ENCODE measurements at places on chromosomes 12 and 14.

DNA sequence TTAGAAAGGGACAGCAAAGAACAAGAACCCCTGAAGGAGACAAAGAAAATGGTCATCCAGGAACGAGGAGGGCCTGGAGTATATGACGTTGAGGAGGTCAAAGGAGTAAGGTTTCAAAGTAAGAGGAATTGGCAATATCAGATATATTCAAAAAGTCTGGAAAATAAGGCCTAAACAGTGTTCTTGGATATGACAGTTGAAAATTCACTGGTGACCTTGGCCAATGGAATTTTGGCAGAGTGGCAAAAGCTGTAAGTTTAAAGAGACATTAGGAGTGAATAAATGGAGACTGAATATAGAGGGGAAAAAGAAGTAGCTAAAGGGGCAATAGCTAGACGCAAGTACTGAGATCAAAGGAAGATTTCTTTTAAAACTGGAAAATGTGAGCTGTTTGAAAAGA lies 4.1 kb upstream of the ACTN1 start:
- DNase-seq, result no peak

DNA sequence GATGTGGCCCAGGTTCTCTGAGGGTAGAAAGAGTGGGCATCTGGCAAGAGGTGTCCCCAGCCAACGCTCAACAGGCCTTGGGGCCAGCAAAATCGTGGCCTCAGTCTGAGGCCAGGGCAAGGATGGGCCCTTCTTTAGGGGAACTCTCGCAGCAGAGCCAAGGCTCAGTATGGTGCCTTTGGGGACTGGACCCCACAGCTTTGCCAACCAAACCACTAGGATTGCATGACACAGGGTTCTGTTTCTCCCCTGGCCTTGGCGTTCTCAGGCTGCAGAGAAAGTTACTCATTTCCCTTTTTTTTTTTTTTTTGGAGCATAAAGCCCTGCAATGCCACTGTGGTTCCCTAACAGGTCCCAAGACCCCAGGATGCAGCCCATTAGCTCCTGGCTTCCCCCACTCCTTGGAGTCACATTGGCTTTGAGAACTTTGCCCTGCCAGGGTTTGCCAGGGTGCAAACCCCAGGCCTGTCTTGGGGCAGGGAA lies 100.6 kb downstream of the LGMN start:
- peak; percentile 66 for DNase-seq

DNA sequence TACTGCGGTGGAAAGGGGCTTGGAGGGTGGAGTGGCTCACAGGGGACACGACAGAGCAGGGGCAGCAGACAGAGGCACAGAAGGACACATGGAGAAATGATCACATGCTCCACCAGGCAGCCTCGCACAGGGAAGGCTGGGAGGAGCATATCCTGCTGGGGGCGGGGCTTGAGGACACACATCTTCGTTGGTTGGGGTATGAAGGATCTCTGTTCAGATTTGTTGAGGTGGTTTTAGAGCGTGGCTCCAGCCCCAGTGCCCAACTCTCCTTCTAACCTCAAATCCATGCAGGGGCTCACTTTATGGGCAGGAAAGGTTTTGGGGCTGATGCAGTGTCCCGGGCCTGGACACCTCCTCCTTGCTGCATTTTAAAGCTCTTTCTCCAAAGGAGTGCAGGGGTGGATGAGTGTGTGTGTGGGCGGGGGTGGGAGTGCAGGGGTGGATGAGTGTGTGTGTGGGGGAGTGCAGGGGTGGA lies 733 bp upstream of the P3H3 start:
- peak; percentile 66 for DNase-seq

DNA sequence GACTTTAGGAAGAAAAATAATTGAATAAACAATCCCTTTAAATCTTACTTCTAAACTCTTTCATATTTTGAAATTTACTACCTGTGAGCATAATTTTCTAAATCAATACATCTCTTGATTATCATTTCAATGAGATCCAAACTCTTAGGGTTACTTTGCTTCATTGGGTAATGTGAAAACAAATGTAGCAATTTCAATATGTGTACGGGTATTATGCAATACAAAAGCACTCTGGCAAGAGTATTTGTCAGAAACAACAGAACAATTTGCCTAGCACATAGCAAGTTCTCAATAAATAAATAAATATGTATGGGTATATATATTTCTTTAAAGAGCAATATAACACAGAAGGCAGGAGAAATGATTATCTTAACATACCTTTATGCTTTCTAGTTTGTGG lies 77.1 kb downstream of the PLEKHG7 start:
- DNase-seq, result no peak

DNA sequence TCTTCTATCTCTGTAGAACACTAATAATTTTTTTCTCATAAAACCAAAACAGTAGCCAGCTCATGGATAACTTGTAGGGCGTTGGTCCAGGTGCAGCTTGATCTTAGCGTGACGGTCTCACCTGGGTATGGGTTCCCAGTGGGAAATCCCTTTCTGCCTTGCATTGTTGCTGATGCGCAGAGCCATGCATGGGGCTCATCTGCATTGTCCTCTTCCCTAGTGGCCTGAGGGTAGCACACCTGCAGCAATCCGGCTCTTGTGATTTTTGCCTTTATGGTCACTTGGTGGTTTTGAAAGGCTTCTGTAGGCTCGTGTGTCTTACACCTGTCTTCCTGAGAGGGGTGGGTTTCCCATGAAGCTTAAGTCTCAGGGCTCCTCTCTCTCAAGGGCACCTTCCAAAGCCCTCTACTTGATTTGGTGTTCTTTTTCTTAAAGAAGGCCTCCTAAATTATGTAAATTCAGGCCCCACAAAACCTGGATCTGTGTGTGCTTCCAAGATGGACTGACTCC lies 130.6 kb downstream of the PRKCH start:
- no peak for DNase-seq

DNA sequence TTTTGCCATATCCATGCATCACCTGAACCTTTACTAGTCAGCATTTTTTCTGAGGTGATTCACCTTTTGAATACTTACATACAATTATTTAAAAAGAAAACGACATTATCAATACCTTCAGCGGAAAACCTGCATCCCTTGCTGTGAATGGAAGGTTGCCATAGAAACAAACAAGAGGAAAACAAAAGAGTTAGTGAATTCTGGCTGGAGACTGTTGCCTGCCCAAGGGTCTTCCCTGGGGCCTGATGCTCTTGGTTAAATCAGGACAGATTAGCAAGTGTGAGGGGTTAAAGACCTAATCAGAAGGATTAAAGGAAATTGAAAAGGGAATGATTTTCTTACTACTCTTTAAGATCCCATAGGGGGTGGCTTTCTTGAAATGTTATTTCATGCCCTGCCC lies 96.0 kb upstream of the WSCD2 start:
- DNase-seq, result no peak

DNA sequence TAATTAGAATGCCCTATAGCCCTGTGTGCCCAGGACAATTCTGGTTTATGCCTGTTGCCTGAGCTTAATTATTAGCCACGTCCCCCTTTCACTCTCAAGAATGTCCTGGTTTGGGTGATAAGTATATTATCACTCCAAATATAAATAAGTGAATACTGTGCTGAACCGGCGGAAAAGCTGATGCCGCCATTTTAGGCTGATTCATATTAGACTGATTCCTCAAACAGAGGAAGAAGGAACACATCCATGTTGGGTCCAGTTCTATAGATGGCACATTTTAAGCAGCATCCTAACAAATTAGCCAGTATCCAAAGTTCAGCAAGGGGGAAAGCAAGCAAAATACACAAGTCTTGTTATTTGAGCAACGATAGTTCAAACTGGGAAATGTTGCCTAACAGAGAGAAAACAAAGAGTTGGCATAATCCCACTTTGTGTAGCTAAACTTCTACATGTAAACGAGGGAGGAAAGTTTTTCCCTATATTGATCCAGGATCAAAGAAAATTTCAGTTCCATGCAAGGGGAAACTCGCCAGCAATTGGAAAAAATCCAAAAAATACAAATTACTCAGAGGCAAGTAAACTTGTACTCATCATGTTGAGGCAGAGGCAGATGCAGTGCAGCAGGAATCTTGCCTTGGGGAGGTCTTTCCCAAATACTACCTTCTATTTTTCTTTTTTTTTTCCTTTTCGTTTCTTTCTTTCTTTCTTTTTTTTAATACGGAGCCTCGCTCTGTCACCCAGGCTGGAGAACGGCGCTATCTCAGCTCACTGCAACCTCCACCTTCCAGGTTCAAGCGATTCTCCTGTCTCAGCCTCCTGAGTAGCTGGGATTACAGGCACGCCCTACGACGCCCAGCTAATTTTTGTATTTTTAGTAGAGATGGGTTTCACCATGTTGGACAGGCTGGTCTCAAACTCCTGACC lies 96.2 kb downstream of the ITPR2 start:
- DNase-seq, result no peak

GRCh38 chr14:101538878-101539277 lies 22.4 kb upstream of the DIO3 start:
- peak; percentile 45 for DNase-seq

DNA sequence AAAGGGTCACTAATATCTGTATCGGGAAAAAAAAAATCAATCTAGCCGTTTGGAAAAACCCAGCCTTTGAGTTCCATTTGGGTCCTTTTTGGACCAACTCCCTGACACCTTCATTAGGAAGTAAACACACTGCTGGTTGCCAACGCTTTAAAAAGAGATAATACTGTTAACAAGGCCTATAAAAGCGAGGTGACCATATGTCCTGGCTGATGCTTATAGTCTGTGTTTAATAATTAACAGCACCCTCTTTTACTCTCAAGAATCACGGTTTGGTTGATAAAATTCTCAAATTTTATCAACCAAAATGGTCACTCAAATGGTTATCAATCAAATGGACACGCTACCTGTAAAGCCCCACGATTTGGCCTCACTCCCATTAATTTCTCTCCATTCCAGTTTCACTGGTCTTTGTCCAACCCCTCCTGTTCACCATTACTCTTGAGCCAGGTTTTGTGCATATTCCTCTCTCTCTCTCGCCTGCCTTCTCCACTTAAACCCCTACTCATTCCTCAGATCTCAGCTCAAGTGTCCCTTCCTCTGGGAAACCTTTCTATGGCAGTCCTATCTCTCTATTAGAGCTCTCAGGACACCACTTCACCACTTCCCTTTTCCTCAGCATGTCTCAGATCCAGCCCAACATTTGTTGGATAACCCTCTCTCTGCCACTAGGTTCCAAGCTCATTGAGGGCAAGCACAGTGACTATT lies 9.5 kb downstream of the BTG1 start:
- DNase-seq, result peak; percentile 38

DNA sequence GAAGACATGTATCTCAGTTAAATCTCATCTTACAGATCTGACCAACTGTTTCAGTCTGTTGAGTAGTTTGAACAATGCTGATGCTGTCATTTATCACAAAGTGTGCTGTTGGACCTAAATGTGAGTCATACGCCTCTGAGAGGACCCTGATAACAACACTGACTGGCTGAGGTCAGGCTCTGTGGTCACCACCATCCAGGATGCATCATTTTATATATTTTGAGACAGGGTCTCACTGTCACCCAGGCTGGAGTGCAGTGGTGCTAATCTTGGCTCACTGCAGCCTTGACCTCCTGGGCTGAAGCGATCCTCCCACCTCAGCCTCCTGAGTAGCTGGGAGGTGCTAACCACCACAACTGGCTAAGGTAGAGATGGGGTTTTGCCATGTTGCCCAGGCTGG lies 181.0 kb upstream of the RGS6 start:
- DNase-seq, result peak; percentile 85

GRCh38 chr12:92978607-92979006 lies 49.5 kb upstream of the EEA1 start:
- no peak for DNase-seq

DNA sequence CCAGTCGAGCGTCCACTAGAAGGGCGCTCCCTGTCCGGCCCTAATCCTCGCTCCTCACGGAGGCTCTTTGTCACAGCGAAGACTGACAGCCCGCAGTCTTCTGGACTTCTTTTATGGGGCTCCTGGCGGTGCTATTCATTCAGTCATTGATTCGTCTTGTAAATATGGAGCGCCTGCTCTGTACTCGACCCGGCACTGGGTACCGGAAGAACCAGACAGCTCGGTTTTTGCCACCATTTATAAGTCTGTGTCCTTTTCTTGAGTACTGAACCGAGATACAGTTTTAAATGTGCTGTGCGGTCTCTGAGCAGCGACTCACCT lies 570 bp downstream of the DMAC2L start:
- no peak for DNase-seq

DNA sequence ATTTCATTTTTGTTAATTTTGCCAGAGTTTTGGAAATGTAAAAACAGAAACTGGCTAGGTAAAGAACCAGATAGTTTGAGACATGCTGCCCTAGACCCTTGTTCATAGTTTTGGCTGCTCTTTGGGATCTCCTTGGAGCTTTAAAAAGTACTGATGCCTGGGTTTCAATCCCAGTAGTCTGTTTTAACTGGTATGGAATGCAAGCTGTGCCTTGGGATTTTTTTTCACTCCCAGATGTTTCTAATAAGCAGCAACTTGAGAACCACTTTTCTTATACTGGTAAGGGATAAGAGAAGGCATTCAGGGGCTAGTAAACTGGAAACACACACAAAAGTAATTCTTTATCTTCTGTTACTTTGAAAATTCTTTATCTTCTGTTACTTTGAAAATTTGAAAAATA lies 18.8 kb downstream of the SLC35F4 start:
- no peak for DNase-seq

GRCh38 chr12:132129007-132129406 lies 15.1 kb downstream of the DDX51 start:
- DNase-seq, result no peak

DNA sequence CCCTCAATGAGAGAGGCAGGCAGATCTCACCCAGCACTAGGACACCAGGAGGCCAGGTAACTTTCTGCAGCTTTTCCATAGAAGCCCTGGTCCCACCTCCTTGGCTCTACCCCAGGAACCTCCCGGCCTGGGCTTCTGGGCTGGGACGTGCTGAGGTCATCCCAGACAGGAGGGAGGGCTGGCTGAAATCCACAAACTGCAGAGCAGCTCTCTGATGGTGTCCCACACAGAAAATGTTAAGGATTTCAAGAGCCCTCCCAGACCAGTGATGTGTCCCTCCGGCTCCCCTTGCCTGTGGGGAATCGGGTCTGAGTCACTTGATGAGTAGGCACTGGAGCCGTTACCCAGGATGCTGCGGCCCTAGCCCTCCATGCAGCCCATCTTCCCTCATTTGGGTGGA lies 124.1 kb downstream of the ESRRB start:
- no peak for DNase-seq

- DNase-seq, result no peak
Measured at GRCh38 chr12:2893007-2893406, 2.3 kb downstream of the TULP3 start.

DNA sequence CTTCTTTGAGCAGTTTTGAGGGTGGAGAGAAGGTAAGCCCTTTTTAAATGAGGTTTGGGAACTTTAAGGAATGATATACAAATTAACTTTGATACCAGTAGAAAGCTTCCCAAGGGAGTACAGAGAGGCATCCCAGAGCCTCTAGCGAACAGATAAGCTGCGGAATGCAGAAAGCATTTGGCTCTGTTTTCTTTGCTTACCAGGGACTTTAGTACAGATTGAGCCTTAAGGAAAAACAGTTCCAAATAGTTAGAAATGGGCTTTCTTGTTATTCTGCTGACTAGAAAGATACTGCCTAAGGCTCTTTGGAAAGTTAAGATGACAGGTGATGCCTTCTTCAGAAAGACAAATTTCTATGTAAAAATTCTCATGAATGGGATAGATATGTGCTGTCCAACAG lies 261.7 kb upstream of the FOXN3 start:
- DNase-seq, result no peak
